Activated CD4-positive, alpha-beta T cell treated with anti-CD3 and anti-CD28 coated beads for 24 hours (primary cell): ENCODE measurements at places on chromosomes 4 and X.

GRCh38 chr4:41181037-41181436 lies 33.3 kb downstream of the APBB2 start:
- no peak for DNase-seq

GRCh38 chr4:84035568-84035967 lies 463.5 kb downstream of the NKX6-1 start:
- no peak for DNase-seq

- DNase-seq, result no peak
Observed at GRCh38 chrX:132489578-132490419, 961 bp upstream of the MBNL3 start.

DNA sequence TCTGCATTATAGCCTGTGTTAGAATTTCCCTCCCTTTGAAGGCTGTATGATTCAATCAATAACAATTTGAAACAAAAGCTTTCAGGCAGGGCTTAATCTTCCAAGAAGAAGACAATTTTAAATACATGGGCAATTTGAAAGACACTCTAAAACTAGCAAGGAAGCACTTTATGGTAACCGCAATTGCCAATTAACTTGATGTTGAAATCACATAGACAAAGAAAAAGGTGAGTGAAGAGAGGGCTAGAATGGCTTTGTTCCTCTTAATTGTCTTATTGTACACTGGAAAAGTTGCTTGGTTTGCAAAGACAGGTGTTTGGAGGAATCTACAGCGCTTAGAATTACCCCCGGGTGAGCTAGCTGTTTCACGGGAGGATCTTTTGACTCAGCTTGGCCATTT lies 74.4 kb upstream of the PRKX start:
- no peak for DNase-seq

- no peak for DNase-seq
Observed at GRCh38 chr4:137455647-137456321, 76.5 kb downstream of the PCDH18 start.

GRCh38 chr4:100651499-100652175 lies 133.8 kb upstream of the EMCN start:
- DNase-seq, result no peak

GRCh38 chrX:69268611-69269010 lies 103.4 kb upstream of the PJA1 start:
- DNase-seq, result no peak

DNA sequence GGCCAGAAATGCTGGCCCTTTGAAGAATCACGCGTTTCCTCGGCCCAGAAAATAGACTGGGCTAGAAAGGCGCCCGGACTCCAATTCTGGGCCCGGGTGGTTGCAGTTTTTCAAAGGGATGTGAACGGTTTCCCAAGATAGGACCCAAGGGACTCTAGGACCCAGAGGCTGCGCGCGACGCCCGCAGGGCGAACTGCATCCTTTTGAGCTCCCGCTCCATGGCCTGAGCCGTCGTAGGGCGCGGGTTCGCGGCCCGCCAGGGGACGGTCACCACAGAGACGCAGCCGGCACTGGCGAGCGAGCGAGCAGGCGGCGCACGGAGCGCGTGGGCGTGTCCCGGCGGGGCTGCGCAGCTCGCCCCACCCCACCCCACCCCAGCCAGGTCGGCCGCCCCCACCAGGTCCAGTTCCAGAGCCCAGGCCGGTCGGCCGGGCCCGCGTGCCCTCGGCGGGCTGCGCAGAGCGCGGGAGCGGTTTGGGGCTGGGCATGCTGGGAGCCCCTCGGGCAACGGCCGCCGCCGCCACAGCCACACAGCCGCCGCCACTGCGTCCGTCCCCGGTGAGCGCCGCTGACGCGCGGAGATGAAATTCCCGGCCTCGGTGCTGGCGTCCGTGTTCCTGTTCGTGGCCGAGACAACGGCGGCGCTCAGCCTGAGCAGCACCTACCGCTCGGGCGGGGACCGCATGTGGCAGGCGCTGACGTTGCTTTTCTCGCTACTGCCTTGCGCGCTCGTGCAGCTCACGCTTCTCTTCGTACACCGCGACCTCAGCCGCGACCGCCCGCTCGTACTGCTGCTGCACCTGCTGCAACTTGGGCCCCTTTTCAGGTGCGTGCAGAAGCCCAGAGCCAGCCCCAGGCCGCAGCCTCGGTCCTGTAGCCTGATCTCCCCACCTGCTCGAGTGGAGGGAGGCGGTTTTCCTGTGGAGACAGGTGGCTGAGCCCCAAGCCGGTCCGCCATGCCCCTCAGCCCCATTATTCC lies at the start of gene XK:
Gene XK (plus strand): TSS at position 411 of the 979 bp plus-strand sequence. CDS start 171 bp downstream, at position 582.
- peak; percentile 4 for DNase-seq

GRCh38 chrX:103687696-103688201 lies 1.2 kb upstream of the MORF4L2 start:
- peak; percentile 19 for DNase-seq
